ENCODE measurements at places on chromosomes 2 and 18.

DNA sequence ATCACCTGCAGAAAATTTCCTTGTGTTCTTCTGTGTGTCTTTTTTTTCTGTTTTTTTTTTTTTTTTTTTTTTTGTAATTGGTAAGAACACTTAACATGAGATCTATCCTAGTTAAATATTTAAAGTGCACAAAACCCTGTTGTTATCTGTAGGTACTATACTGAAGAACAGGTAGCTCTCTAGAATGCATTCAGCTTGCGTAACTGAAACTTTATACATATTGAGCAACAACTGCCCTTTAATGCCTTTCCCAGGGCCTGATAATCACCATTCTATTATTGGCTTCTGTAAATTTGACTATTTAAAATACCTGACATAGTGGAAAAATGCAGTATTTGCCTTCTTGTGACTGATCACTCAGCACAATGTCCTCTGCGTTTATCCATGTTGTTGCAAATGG lies 701.8 kb downstream of the SUCLG1 start:
- DNase-seq = no peak

DNA sequence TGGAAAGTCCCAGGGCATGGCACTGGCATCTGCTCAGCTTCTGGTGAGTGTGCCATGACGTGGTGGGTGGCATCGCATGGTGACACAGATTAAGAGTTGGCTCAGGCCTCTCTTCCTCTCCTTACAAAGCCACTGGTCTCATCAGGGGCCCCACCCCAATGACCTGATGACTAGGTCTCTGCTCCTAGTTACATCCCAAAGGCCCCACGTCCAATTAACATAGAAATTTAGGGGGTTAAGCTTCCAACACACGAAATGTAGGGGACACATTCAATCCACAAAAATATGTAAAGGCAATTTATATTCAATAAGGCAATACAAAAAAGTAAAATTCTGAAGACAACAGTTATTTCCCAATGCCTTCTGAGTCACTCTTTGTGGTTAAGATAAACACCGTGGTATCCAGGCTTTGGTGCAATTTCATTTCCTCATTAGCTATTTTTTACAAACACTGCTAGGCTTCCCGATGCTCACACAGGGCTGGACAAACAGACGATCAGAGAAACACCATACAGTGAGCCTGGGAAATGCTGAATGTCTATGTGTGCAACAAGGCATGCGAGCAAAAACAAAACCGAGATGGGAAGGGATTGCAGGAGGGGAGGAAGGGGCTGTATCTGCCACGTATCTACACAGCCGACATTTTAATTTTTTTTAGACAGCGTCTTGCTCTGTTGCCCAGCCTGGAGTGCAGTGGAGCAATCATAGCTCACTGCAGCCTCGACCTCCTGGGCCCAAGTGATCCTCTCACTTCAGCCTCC lies 67.2 kb downstream of the MBP start:
- DNase-seq = peak; percentile 62

- no peak for DNase-seq
Measured at GRCh38 chr2:240356700-240357640, 78.5 kb upstream of the GPC1 start.

GRCh38 chr2:32810909-32811495 lies 135.8 kb upstream of the LTBP1 start:
- DNase-seq = no peak

DNA sequence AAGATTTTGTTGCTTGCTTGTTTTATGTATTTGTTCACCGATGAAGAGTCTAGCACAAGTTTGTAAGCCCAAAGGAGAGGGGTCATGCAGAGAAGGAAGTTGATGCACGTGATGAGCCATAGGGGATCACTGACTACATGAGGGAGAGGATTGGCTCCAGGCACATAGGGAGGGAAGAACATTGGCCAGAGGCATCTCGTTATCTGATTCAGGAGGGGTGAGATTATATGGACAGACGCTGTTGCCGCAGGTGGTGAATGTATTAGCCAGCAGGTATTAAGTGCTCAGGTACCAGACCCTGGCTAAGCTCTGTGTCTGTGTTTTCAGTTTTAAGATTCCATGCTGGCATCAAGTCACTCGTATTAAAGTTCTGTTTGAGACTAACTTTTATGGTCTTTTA lies 91.8 kb upstream of the CHST9 start:
- no peak for DNase-seq

- peak; percentile 44 for DNase-seq
Measured at GRCh38 chr2:239035361-239035814, 187.5 kb downstream of the TWIST2 start.

GRCh38 chr2:48601349-48601748 lies 16.3 kb upstream of the GTF2A1L start:
- DNase-seq = peak; percentile 49

- no peak for DNase-seq
Measured at GRCh38 chr2:136217996-136218395, 100.0 kb upstream of the CXCR4 start.

- DNase-seq = no peak
Measured at GRCh38 chr18:39839782-39840181, 2115.3 kb upstream of the PIK3C3 start.

DNA sequence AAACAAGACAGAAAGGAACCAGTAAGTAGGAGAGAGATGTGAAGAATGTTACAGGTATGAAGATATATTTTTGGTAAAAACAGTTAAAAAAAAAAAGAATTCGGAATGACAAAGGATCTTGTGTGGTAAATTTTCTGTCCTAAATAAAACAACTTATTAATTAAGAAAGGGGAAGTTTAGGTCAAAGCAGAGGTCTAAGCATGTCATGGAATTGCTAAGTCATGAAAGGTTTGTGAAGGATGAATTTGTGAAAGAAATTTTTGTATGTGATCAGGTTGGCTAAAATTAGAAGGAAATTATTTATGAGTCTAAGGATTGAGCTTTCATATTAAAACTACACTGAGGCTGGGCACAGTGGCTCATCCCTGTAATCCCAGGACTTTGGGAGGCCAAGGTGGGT lies 11.1 kb upstream of the ALPG start:
- DNase-seq = no peak

GRCh38 chr2:9739531-9739964 lies 103.7 kb upstream of the TAF1B start:
- peak; percentile 32 for DNase-seq

- no peak for DNase-seq
Measured at GRCh38 chr2:17235167-17235566, 283.1 kb downstream of the RAD51AP2 start.

DNA sequence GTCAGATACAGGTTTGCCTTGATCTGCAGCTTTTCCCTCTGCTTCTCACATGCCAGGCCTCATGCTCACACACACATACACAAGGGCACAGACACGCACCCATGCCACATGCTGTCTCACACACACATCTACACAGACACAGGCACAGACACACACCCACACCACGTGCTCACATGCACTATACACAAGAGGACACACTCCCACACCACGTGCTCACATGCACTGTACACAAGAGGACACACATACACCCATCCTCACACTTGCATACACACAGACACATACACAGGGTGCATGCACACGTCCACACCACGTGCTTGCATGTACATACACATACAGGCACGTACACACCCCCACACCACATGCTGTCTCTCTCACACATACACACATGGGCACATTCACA lies 253.8 kb downstream of the ATAD2B start:
- DNase-seq = no peak

- DNase-seq = peak; percentile 70
Measured at GRCh38 chr2:159185401-159186130, 100.9 kb downstream of the WDSUB1 start.

DNA sequence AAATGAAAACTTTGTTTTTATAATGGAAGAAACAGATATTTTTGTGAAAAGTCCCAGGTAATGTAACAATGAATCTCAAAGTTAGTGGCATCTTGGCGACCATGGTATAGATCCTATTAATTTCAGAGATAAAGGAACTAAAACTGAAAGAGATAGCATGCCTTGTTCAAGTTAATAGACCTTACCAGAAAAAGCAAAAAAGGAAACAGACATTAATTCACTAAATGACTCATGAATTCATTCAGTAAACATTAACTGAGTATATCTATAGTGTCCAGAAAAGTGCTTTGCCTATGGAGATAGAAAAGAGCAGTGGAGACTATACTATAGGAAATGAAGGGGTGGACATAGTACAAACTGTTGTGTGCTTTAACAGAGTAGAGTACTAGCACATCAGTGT lies 763.3 kb downstream of the TRIB2 start:
- no peak for DNase-seq

DNA sequence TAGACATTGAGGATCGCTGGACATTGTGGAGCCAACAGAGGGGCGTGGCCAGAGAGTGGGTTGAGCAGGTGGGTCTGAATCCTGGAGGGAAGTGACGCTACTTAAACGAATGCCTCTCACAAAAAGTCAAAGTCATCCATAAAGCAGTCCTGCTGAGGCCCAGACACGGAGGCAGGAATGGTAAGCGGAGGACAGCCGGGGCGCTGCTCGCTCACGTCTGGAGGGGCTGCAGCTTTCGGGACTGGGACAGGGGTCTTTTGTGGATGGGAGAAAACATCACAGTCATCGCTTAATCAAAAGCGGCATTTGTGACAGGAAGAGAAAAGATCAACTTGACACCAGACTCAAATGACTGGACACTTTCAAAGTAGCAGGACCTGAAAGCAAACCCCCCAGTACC lies 88.4 kb downstream of the PTGR3 start:
- no peak for DNase-seq

DNA sequence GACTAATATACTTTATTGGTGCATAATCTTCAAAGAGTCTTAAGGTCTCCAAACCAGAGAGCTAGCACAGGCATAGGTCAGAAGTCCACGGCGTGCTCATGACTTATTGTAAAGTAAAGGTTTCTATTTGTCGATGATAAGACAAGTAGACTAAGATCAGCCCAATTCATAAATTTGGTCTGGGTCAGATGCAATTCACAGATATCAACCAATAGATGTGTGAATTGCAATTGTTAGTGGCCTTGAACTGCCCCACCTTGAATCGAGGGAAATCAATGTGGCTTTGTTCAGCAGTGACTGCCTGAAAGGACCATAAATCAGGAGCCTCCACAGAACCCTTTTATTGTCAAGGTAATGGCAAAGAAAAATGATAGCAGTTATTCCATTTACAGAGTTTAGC lies 39.1 kb upstream of the CPS1 start:
- DNase-seq = no peak

GRCh38 chr2:223886726-223887125 lies 49.3 kb upstream of the AP1S3 start:
- no peak for DNase-seq

- no peak for DNase-seq
Measured at GRCh38 chr2:236355911-236356310, 91.7 kb upstream of the ASB18 start.

DNA sequence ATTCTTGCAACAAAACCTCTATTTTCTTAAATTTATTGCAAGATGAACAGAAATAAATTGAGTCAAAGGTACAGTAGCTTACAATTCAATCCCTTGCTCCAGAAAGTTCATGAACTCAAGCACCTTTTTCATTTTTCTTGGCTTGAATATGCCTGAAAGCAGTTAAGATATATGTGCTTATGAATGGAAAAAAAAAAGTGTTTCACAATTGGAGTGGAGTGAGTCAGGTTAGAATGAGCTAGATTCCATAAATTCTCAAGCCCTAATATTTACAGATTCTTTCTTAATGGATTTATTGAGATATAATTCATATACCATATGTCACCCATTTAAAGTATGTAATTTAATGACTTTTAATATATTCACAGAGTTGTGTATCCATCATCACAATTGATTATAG lies 39.6 kb upstream of the NEMP2 start:
- DNase-seq = no peak

- no peak for DNase-seq
Measured at GRCh38 chr2:12155303-12156051, 409.0 kb downstream of the LPIN1 start.

DNA sequence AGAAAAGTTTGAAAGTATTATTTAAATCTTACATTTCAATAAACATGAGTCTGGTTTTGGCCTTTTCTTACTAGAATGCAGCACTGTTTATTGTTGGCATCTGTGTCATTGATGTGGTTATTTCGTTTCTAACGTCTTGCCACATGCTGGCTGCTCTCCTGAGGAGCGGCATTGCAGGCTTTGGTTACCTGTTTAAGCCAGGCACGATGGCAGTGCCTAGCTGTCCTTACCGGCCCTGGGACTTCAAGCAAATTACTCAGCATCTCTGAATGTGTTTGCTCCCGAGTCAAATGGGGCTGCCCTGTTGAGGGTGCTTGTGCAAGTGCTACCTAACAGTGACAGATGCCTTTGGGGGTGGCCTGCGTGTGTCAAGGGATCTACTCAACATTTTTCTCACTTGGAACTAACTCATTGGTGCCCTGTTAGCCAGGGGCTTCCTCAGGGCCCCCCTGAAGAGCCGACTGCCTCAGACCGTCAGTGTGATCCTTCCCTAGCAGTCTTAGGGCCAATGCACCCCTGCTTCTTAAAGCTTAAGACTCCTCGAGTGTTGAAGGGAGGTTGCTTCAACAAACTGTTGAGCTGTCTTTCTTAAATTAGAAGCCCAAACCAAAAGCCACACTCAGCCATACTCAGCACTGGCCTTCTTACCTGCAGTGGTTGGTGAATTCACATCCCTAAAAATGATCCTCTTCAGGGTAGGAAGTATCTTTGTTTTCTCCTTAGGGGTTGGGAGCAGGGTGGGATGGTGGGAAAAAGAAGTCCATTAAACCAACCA lies 151.5 kb downstream of the NCK2 start:
- no peak for DNase-seq
